Stimulated activated CD4-positive, alpha-beta T cell treated with anti-CD3 and anti-CD28 coated beads, Interleukin-12 subunit alpha, Interleukin-12 subunit beta, amount 100 ng/mL, for 4 hours (primary cell): ENCODE measurements at places on chromosomes 13 and 19.
A peak's percentile ranks its signal among the peaks of the same experiment; 100 is the strongest.

DNA sequence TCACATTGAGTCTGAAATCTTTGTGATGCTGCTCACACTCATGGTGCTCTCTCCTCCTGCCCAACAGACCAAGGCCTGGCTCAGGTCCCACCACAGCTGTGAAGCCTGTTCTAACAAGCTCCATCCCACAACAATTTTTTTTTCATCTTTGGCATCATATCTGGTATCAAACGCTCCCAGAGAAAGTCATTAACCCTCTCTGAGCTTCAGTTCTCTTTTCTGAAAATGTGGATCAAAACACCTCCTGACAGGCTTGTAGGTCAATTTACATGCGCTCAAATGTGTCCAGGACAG, 224.4 kb downstream of the LACC1 start:
- no peak for DNase-seq

GRCh38 chr19:45492137-45492626, 4.7 kb downstream of the RTN2 start:
- DNase-seq: no peak

GRCh38 chr19:15525291-15525690, 17.0 kb downstream of the CYP4F22 start:
- no peak for DNase-seq

DNA sequence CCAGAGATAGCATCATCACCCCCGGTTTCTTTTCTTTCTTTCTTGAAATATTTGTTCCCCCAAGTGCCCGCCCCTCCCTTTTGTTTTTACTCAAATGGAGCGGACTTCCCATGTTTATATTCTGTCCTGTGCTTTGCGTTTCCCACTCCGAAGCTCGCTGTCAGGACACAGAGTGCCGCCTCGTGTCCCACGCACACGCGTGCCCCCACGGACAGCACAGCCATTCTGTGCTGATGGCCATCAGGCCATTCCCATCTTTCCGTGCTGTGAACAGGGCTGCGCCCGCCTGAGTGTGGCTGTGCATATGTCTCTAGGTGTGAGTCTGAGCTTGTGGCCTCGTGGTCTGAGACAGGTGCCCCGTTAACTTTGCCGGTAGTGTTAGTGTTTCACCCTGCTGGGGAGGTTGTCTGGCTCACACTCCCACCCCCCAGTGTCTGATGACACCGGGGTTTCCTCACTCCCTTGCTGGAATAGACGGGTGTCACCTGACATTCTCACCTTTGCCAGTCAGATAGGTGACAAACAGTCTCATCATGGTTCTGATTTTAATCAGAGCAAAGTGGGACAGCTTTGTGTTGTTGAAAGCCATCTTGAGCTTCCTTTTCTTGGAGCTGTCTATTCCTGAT, 6.9 kb downstream of the PAK4 start:
- DNase-seq: no peak

DNA sequence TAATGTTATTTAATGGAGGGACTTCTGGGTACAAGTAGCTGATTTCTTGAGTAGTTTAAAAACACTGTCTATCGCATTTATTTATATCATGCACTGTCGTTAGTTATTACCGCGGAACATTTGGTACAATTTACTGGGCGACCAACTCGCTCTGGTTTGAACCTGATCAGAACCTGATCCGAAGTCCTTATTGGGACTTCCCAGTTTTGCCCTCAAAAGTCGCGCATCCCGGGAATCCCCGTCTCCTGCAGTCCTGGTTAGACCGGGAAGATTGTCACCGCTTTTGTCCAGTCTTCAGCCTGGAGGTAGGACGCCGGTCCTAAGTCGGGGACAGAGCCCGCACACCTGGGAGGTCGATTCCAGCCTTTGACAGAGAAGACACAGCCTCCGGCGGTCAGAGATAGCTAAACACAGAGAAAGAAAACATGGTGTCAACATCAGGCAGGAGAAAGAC, 694 bp downstream of the CLN5 start:
- peak; percentile 8 for DNase-seq

- DNase-seq: no peak
These were observed 34.3 kb upstream of the SHKBP1 start for GRCh38 chr19:40542202-40542859.

DNA sequence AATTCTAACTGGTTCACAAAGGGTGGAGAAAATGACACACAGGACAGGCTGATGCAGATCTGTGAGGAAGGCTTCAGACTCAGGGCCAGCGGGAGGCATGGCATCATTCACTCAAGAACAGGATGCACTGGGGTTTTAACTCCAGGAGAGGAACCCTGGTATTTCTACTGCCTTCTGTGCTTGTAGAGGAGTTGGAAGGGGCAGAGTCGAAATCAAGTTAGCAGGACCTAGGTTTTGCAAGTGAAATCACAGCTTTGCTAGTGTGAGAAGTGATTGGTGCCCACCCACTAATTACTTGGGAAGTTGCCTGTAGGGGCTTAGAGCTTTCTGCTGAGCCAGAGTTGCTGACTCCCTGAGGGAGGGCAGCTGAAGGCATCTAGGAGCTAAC, 92.7 kb downstream of the AKAP11 start:
- no peak for DNase-seq
